ENCODE measurements at places on chromosomes 6 and 20.

- no peak for DNase-seq
These were observed 66.7 kb upstream of the TSHZ2 start for GRCh38 chr20:52905241-52905994.

DNA sequence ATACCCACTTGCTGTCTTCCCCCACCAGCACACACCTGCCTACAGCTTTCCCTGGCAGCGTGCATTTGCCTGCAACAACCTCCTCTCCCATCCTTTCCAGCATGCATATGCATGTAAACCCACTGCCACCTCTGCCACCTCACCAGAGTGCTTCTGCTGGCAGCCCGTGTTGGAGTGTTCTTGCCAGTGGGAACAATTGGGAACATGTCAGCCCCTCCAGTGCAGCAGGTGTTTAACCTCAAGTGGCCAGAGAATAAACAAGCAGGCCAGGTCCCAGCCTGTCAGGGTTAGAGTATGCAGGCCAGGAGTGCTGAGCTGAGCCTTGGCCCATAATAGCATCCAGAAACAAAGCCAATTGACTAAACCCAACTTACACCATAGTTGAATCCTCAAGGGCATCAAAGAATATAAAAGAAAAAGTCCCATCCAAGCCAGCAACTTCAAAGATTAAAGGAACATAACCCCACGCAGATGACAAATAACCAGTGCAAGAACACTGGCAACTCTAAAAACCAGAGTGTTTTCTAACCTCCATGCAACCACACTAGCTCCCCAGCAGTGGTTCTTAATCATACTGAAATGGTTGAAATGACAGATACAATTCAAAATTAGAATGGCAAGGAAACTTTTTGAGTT, 1212.1 kb upstream of the CITED2 start:
- DNase-seq: no peak

- no peak for DNase-seq
These were observed 232.5 kb upstream of the TAB2 start for GRCh38 chr6:149084808-149085556.

DNA sequence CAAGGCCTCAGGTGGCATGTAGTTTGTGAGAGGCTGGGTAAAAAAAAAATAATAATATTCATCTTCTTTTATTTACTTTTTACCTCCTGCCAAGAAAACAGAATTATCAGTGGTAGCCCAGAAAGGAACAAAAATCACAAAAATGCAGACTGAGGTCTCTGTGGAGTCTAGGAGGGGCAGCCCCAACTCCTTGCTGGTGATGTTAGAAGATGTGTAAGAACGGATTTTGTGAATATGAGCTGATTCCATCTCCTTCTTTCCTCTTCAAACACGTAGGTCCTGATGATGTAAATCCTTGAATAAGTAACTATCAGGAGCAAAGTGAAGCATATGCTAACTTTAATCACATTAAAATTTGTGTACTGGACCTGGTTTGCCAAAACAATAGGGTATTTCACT, 226.8 kb downstream of the EYA4 start:
- no peak for DNase-seq

- peak; percentile 24 for DNase-seq
These were observed 248.5 kb downstream of the ATXN1 start for GRCh38 chr6:16512544-16513290.

- DNase-seq: no peak
These were observed 348.5 kb upstream of the BTBD3 start for GRCh38 chr20:11569163-11569562.

- DNase-seq: no peak
These were observed 347.0 kb upstream of the HSF2 start for GRCh38 chr6:122052346-122052900.

- DNase-seq: no peak
These were observed 213.0 kb upstream of the CITED2 start for GRCh38 chr6:139587469-139587868.

DNA sequence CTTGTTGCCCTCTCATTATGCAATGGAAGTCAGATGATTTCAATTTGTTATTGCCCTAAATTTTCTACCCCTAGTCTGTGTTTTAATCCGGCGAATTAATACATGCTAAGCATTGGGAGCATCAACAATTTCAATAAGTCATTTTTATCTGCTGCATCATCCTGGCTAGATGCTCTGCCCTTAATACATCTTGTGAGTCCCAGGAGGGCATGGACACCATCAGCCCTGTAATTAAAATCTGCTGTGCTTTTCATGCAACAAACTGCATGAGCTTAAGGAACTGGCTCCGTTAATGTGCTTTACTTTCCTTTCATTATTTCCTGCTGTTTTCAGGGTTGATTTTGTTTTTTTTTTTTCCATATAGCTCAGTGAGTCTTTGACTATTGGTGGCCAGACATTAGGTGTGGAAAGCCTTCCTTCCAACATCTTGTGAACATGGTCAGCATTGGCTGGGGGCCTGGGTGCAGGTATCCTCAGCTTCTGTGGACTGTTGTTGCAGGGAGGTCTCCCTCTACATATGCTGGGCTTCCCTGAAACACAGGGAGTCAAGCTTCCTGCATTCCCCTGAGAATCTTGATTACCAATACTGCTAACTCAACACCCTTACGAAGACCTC, 8.5 kb upstream of the PBOV1 start:
- no peak for DNase-seq

DNA sequence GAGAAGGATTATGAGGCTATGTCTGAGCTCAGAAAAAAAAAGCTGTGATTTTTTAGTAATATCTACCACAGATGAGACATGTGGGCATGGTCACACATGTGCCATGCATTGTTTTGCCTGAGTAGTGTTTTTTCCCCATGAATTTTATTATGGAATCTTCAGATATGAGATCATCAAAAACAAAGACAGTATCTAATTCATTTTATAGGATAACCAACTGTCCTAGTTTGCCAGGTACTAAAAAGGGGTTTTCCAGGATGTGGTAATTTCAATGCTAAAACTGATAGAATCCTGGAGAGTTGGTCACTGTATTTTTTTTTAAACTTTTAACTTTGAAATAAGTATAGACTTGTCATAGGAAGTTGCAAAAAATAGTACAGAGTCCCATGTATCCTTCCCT, 127.4 kb upstream of the MAP3K7 start:
- no peak for DNase-seq

- DNase-seq: no peak
These were observed 78.7 kb upstream of the AFDN start for GRCh38 chr6:167748046-167748445.

GRCh38 chr6:123263981-123264380, 267.9 kb downstream of the CLVS2 start:
- DNase-seq: no peak

- no peak for DNase-seq
These were observed 110.0 kb upstream of the RIN2 start for GRCh38 chr20:19648024-19648423.

GRCh38 chr20:54681869-54682268, 206.5 kb downstream of the DOK5 start:
- no peak for DNase-seq

- DNase-seq: no peak
These were observed 20.3 kb downstream of the TRAF3IP2 start for GRCh38 chr6:111585241-111585973.

DNA sequence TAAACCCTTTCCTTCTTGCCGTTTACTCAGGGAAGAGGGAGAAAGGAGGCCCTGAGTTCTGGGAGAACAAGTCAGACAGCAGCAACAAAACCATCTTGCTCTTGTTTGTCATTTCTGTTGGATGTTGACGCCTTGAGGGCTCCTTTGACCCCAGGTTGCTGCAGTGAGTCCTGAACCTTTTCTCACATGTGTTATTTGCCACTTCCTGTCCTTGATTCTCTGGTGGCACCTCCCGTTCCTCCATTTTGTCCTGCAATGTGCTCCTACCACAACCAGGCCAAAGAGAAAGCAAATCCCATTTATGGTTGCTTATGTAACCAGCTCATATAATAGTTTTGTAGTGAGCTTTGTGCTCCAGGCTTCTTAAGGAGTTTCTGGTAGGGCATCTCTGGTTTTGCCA, 66.6 kb upstream of the ADGRF4 start:
- no peak for DNase-seq

GRCh38 chr6:34459899-34460593, 5.8 kb upstream of the PACSIN1 start:
- DNase-seq: peak; percentile 88

GRCh38 chr20:32967961-32968457, 36.2 kb downstream of the SUN5 start:
- no peak for DNase-seq

- no peak for DNase-seq
These were observed 58.9 kb downstream of the GMDS start for GRCh38 chr6:2186516-2186915.

- DNase-seq: no peak
These were observed 113.9 kb downstream of the BMP7 start for GRCh38 chr20:57152557-57152956.

DNA sequence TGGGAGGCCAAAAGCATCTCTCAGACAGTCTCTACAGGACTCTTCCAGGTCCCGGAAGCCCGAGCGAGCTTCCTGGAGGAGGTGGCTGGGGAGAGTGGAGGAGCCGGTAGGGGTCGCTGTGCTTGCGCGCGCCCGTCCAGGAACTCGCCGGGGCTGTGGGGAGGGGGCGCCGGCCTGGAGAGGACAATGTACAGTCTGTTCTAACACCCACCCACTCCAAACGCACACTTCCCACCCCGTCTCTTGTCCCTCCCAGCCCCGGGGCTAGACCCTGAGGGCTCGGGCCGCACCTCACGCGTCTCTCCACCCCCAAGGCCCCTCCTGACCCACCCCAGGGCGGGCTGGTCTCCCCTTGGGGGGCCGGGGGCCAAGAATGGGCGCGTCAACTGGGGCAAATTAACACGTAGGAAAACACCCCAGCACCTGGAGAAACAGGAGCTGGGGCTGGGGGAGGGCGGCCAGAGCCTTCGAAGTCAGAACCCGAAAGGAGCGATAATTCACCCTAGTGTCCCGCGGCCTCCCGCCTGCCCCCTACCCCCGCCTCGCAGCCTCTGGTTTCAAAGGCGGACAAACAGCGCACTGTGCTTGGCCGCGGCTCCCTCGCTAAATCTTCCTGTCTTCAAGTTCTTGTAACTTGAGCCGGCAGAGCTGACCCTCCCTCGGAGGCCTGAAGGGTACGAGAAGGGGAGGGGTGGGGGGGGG, 103.2 kb upstream of the FOXP4 start:
- no peak for DNase-seq

- no peak for DNase-seq
These were observed 34.5 kb downstream of the APCDD1L start for GRCh38 chr20:58480551-58481336.

- no peak for DNase-seq
These were observed 238.6 kb downstream of the LRFN2 start for GRCh38 chr6:40348591-40348990.

DNA sequence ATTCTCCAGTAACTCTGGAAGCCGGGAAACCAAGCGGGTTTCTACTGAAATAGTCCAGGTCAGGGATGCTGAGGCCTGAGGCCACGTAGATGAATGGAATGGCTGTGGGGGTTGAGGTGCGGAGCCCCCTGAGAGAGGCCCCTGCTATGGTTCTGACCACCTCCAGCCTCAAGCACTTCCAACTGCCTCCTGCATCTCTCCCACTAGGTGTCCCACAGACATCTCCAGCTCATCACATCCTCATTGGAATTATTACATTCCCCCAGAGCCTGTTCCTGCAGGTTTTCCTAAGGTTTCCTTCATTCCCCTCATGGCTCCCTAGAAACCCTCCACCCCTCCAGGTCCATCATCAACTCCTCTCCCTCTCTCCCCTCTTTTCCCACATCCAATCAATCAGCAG, 48.7 kb downstream of the UNC5CL start:
- DNase-seq: no peak

DNA sequence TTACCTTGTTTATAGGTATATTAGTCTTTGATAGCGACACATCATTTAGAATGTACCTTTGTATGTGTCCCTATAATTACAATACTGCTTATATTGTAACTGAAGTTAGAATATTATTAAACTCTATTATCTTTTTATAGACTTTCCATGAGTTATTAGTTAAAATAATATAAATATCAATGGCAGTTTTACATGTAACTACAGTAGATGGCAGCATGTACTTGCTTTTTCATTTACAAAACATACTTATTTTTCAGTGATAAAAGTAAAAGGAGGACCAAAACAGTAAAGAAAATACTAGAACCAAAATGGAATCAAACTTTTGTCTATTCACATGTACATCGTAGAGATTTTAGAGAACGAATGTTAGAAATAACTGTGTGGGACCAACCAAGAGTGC, 364.3 kb downstream of the RIMS1 start:
- DNase-seq: no peak

DNA sequence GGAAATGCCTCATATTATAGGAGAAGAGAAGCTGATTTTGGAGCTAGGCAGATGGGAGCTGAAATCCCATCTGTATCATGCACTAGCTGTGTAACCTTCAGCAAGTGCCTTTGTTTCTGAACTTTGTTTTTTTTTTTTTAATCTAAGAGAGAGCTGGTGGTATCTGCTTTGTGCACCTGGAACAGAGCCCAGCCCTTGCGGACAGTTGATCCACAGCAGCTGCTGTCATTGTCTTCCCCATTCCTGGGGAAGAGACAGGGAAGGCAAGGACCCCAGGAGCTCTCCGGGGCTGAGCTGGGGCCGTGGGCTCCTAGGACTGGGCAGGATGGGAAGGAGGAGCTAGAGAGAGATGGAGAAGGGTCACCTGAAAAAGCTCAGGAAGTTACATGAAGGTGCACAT, 92.1 kb downstream of the SYNJ2 start:
- peak; percentile 23 for DNase-seq

DNA sequence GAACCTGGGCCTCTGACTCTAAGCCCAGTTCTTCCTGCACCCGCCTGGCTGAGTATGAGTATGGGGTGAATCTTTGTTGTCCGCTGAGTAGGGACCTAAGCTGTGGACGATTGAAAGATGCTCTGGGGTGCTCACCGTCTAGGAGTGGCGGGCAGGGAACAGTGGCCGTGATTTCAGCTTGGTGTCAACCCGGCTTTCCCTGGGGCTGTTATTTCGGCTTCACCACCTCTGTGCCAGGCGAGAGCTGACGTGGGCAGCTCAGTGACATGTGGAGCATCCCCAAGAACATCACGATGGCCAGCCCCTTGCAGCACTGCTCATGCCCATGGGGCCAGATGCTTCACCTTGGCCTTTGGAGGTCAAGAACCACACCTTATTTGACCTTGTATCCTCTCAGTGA, 102.6 kb downstream of the TOX2 start:
- no peak for DNase-seq

DNA sequence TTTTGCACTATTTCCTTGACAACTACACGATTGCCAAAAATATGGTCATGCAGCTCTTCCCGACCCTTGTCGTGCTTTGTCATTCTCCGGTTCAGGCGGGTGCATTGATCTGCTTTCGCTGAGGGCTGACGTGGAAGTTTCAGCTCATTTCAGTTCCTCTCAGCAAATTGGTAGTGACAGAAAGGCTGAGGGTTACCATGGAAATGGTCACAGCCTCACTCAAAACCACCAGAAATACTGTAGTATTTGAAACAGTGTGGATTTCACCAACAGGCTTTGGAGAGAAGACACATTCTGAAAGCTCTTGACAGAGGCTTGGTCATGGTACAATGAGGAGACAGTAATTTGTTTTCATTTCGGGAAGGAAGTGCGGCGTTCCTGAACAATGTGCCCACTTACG, 99.7 kb upstream of the EXOC2 start:
- DNase-seq: no peak

GRCh38 chr20:17589161-17589834, 19.4 kb downstream of the DSTN start:
- no peak for DNase-seq

All from hematopoietic multipotent progenitor cell treated with erythropoietin and hydrocortisone succinate and interleukin-3 and kit ligand, for 6 days (in vitro differentiated cells).